ENCODE measurements at places on chromosomes 12 and 14. TPM values are rescaled to one million over a fixed set of nuclear protein-coding genes. Genes with fewer than 3 reads are reported as not detected.

The SMOC1 gene
- 0.27 TPM for total RNA-seq

The RBP5 gene
- not detected for total RNA-seq

The SOAT2 gene
- total RNA-seq: not detected

The CARMIL3 gene
- 0.05 TPM for total RNA-seq

The KRT77 gene
- total RNA-seq: not detected

The TOGARAM1 gene
- total RNA-seq: 6.1 TPM

The WNT5B gene
- total RNA-seq: not detected

The HCAR2 gene
- total RNA-seq: not detected

The NPFF gene
- not detected for total RNA-seq

The CLEC14A gene
- 167 TPM for total RNA-seq

The SLC22A17 gene
- total RNA-seq: 0.20 TPM

The ADAM21 gene
- 0.07 TPM for total RNA-seq

The BCL11B gene
- not detected for total RNA-seq

The TAOK3 gene
- total RNA-seq: 16.6 TPM

The MLEC gene
- total RNA-seq: 90.1 TPM

The SIX6 gene
- not detected for total RNA-seq

The LRTM2 gene
- not detected for total RNA-seq

The FAR2 gene
- total RNA-seq: 38.8 TPM

The SMIM41 gene
- total RNA-seq: not detected

Data from mammary microvascular endothelial cell (primary cell).